T-helper 22 cell (primary cell): ENCODE measurements at places on chromosomes 11 and 22.

DNA sequence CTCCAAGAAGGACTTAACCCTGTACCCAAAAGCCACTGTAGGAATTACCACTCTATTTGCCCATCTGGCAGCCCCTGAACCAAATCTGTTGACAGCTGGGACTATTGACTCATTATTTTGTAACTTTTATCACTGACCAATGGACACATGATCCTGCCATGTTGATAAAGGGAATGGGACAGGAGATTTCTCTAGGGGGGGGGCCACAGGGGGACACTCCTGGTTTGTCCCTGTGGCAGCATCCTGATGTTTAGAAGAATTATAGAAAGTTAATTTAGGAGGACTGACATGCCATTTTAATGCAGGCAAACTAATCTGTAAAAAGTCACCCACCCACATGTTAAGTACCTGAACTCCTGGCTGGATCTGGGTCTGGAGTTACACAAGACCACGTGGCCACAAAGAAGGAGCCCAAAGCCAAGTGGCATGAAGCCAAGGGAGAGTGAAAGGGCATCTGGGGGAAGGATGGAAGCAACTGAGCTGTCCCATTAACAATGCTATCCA, 558.1 kb downstream of the ETS1 start:
- DNase-seq: no peak

GRCh38 chr11:119450590-119451326, 27.8 kb upstream of the THY1 start:
- no peak for DNase-seq

GRCh38 chr22:29148826-29149225, 56.9 kb upstream of the EMID1 start:
- DNase-seq: no peak

DNA sequence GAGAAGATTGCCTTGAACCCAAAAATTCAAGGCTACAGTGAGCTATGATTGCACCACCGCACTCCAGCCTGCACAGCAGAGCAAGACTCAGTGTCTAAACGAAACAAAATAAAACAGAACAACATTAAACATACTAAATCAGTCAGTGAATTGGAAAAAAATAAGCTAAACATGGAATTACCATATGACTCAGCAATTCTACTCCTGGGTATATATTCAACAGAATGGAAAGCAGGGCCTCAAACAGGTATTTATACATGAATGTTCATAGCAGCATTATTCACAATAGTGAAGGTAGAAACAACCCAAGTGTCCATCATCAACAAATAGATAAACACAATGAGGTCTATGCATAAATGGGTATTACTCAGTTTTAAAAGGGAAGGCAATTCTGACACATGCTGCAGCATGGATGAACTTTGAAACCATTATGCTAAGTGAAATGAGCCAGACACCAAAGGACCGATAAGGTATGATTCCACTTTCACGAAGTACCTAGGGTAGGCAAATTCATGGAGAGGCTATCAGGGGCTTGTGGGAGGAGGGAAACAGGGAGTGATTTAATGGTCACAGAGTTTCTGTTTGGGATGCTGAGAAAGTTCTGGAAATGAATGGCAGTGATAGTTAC, 15.5 kb downstream of the NTM start:
- DNase-seq: no peak

GRCh38 chr11:134502153-134502550, 90.1 kb upstream of the B3GAT1 start:
- DNase-seq: no peak

- DNase-seq: no peak
These were observed 56.5 kb upstream of the ARHGAP32 start for GRCh38 chr11:129248618-129249017.

GRCh38 chr22:22031183-22031945, 48.8 kb upstream of the TOP3B start:
- DNase-seq: no peak

- DNase-seq: no peak
These were observed 26.8 kb upstream of the ME3 start for GRCh38 chr11:86699040-86699791.

DNA sequence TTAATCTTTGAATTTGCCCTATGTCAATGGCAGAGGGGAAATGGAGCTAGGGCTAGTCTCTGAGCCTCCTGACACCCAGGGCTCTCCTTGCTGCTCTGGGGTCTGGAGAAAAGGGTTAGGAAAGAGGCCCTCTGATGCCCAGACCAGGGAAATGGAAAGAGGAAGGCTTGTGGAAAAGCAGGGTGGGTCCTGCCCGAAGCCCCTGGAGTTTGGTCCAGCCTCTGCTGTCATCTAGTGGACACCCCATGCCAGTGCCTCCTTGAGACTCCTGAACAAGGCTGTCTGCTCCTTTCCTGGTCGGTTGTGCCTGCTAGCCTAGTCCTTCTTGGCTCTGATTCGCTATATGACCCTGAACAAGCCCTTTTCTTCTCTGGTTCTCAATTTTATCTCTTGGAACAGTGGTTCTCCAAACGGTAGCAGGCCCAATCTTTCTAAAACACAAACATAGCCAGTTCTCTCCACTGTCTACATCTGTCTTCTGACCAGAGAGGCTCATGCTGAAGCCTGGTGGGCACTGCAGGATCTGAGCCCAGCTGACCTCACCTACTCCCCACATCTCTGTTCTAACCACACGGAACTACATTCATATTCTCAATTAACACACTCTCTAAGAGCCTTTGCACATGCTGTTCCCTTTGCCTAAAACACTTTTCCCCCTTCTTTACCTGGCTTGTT, 8.8 kb upstream of the PLA2G3 start:
- DNase-seq: no peak

DNA sequence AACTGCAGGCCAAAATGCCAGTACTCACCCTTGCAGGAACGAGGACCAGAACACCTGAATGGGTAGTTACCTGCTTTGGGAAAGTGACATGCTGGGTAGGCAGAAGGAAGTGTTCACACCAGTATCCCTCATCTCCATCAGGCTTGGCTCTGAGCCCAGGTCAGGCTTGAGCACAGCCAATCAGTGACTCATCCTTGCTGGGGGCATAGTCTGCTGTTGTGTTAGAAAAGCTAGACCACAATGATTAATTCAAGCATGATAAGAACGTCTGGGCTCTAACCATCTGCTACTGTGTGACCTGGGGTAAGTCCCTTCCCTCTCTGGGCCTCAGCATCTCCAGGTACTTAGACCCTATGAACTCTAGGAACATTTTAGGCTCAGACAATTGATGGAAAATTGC, 450.4 kb downstream of the MIAT start:
- no peak for DNase-seq

DNA sequence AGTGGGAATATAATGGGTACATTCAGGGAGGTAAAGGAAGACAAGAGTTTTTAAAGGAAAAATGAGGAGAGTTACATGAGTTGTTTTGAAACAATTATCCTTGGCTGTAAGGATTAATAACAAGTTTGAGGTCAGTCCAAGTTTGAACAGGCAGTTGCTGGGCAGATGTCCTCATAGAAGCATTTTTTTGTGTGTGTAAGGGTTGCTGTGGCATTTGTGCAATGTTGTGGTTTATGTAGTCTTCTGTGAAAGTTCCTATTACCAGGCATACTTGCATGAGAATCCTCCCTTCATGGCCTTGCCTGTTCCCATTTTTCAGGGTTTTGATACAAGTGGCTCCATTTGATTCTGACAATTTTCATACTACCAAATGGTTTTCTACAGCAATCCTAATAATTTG, 400.2 kb downstream of the KCNA4 start:
- no peak for DNase-seq

- DNase-seq: no peak
These were observed 89.5 kb downstream of the RNF169 start for GRCh38 chr11:74838188-74838587.

GRCh38 chr11:77865805-77866204, 44.9 kb downstream of the AAMDC start:
- no peak for DNase-seq

DNA sequence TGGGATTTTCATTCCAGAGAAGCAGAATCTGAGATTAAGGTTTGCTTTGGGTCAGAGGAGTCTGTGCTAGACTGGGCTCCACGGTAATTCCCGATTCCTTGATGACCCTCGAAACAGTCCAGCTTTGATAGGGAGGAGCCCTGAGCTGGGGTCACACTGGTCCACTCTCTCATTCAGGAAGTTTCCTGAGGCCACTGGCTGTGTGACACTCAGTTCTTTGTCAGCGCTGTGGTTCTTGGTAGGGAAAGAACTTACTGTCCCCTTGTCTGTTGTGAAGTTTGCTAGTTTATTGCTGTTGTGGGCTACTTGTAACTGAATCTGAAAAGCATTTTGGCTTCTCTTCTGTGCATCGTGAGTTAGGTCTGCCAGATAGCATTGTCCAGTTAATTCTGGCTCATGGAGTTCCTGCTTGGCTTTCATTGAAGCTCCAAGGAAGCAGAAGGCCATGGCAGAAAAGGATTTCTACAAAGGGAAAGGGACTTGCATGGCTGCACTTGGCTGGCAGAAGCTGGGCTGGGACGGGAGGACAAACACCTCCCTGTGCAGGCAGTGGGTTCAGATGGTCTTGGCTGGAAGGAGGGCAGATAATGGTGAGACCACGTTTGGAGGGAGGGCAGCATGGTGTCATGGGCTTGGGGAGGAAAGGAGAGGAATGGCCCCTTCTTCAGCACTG, 23.3 kb downstream of the BCR start:
- no peak for DNase-seq

- no peak for DNase-seq
These were observed 8.0 kb downstream of the PPARA start for GRCh38 chr22:46158283-46158682.

GRCh38 chr11:2143477-2143798, 4.2 kb upstream of the IGF2 start:
- DNase-seq: no peak

- DNase-seq: no peak
These were observed 411.6 kb downstream of the DYNC2H1 start for GRCh38 chr11:103520792-103521191.
